ENCODE measurements at places on chromosomes 3 and 15. TPM values are rescaled to one million over a fixed set of nuclear protein-coding genes. Genes with fewer than 3 reads are reported as not detected.

The TBC1D23 gene
- total RNA-seq = 42.9 TPM

- no peak for DNase-seq
- no peak overlapping the region for H3K27ac ChIP-seq
- H3K4me1 ChIP-seq = no peaks in the 10 kb centered on the region
- H3K27me3 ChIP-seq = no peaks in the 10 kb centered on the region
These were observed 15.6 kb downstream of the IL20RB start for GRCh38 chr3:136973352-136973751.

GRCh38 chr3:73706771-73707170 lies 82.0 kb upstream of the PDZRN3 start:
- H3K27ac ChIP-seq = no peak overlapping the region
- no peaks in the 10 kb centered on the region for H3K27me3 ChIP-seq
- no peaks in the 10 kb centered on the region for H3K4me1 ChIP-seq
- DNase-seq = no peak

DNA sequence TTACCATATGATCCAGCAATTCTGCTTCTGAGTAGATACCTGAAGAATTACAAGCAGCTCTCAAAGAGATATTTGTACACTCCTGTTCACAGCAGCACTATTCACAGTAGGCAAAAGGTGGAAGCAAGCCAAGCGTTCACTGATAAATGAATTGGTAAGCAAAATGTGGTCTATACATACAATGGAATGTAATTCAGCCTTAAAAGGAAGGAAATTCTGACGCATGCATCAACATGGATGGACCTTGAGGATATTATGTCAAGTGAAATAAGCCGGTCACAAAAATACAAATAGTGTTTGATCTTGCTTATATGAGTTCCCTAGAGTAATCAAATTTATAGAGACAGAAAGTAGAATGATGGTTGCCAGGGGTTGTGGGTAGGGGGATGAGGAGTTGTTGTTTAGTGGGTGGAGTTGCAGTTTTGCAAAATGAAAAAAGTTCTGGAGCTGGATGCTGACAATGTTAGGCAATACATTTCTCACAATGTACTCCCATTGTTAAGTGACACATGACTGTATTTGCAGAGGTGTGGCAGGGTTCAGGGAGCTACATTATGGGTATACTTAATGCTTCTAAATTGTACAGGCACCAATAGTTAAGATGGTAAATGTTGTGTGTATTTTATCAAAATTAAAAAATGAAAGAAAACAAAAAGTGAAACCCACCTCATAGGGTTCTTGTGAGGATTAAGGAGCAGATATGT lies 26.7 kb downstream of the SLC6A1 start:
- H3K27ac ChIP-seq = no peak overlapping the region
- DNase-seq = no peak
- H3K36me3 ChIP-seq = no peaks in the 10 kb centered on the region
- H3K4me3 ChIP-seq = no peak overlapping the region
- H3K27me3 ChIP-seq = peaks cover 6% of the 10 kb centered on the region

DNA sequence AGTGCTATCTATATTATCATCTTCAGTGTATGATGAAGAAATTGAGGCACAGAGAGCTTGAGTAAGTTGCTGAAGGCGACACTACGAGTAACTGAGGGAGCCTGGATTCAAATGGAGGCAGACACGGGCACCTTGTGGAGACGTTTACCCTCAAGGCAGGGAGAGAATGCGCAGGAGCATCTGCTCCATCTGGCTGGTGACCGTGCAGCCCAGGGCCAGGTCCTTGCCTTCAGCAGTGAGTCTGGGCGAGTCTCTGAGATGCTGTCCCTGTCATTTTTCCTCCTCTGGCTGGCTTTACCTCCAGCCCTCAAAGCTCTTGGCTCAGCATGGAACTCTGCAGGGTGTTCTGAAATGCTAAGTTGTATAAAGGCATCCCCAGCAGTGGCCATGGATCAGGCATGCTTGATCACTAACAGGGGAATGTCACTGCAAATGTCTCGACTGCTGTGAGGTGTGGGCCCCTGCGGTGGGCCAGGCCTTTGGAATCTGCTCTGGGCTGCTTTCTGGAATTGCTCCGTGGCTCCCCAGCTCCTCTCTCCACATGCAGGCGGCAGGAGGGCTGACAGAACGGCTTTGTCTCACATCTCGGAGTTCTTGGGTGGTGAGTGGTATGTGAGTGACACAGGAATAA lies 19.7 kb downstream of the SPSB4 start:
- DNase-seq = no peak
- H3K27me3 ChIP-seq = no peaks in the 10 kb centered on the region

- no peak overlapping the region for H3K4me3 ChIP-seq
- no peaks in the 10 kb centered on the region for H3K36me3 ChIP-seq
- no peak overlapping the region for H3K27ac ChIP-seq
- no peaks in the 10 kb centered on the region for H3K4me1 ChIP-seq
- H3K27me3 ChIP-seq = no peaks in the 10 kb centered on the region
These were observed 18.0 kb upstream of the KCNAB1 start for GRCh38 chr3:156102267-156102931.

DNA sequence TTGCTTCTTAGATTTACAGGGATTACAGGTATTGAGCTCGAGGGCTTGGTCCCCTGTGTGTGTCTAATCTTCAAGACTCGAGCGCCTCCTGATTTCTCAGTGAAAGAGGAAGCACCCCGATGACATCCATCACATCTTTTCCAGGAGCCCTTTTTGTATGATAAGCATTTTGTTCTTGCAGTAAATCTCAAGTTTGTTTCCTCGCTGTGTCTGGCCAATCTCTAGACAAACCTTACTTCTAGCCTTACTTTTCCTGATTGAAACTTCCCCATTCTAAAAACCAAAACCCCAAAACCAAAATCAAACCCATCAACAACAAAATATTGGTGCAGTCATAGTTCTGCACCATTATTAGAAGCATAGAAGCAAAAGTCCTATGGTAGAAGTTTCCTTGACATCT lies 286.0 kb downstream of the NFKBIZ start:
- no peaks in the 10 kb centered on the region for H3K4me1 ChIP-seq
- H3K36me3 ChIP-seq = no peaks in the 10 kb centered on the region
- no peak for DNase-seq
- H3K27me3 ChIP-seq = no peaks in the 10 kb centered on the region
- H3K4me3 ChIP-seq = no peak overlapping the region
